Kidney (tissue), 22 donors: ENCODE measurements at places on chromosomes 11 and 22. TPM values are rescaled to one million over a fixed set of nuclear protein-coding genes. Genes with fewer than 3 reads are reported as not detected.

- H3K4me1 ChIP-seq: no peaks in the 10 kb centered on the region
- no peaks in the 10 kb centered on the region for H3K27me3 ChIP-seq
- DNase-seq: no peak
- no peak overlapping the region for H3K4me3 ChIP-seq
Observed at GRCh38 chr11:34235189-34235588, 122.6 kb downstream of the ABTB2 start.

KRTAP5-5 gene
- not detected for total RNA-seq

GRCh38 chr11:15507592-15507991, 392.9 kb downstream of the INSC start:
- no peak overlapping the region for H3K27ac ChIP-seq
- H3K27me3 ChIP-seq: no peaks in the 10 kb centered on the region
- H3K36me3 ChIP-seq: no peaks in the 10 kb centered on the region
- no peaks in the 10 kb centered on the region for H3K4me1 ChIP-seq

DMC1 gene
- 0.66 TPM for total RNA-seq

- no peaks in the 10 kb centered on the region for H3K4me1 ChIP-seq
- H3K27me3 ChIP-seq: no peaks in the 10 kb centered on the region
- no peak overlapping the region for H3K4me3 ChIP-seq
- H3K27ac ChIP-seq: no peak overlapping the region
Observed at GRCh38 chr11:58505849-58506248, 2.1 kb downstream of the OR5B21 start.

PDE2A gene
- 42.0 TPM for total RNA-seq

MRGPRF gene
- total RNA-seq: 9.3 TPM

DNA sequence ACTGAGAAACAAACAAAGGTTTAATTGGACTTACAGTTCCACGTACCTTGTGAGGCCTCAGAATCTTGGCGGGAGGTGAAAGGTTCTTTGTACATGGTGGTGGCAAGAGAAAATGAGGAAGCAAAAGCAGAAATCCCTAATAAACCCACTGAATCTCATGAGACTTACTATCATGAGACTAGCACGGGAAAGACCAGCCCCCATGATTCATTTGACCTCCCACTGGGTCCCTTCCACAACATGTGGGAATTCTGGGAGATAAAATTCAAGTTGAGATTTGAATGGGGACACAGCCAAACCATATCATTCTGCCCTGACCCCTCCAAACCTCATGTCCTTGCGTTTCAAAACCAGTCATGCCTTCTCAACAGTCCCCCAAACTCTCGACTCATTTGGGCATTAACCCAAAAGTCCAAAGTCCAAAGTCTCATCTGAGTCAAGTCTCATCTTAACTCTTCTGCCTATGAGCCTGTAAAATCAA, 617.4 kb downstream of the CNTN5 start:
- H3K27ac ChIP-seq: no peak overlapping the region
- no peaks in the 10 kb centered on the region for H3K36me3 ChIP-seq
- DNase-seq: no peak
- no peak overlapping the region for H3K4me3 ChIP-seq
